ENCODE measurements at places on chromosomes 13 and 19. TPM values are rescaled to one million over a fixed set of nuclear protein-coding genes. Genes with fewer than 3 reads are reported as not detected.

- no peak for DNase-seq
These were observed 144.4 kb upstream of the WASF3 start for GRCh38 chr13:26412936-26413716.

GRCh38 chr19:10333758-10334587, 644 bp upstream of the RAVER1 start:
- no peak for DNase-seq

GRCh38 chr13:112441226-112441625, 65.1 kb downstream of the SPACA7 start:
- DNase-seq = no peak

- DNase-seq = no peak
These were observed at the start of gene ZNF177 for GRCh38 chr19:9362905-9363304. ZNF177 (plus strand) TSS chr19:9363013; CDS start chr19:9378312, 15,299 bp downstream.

DNA sequence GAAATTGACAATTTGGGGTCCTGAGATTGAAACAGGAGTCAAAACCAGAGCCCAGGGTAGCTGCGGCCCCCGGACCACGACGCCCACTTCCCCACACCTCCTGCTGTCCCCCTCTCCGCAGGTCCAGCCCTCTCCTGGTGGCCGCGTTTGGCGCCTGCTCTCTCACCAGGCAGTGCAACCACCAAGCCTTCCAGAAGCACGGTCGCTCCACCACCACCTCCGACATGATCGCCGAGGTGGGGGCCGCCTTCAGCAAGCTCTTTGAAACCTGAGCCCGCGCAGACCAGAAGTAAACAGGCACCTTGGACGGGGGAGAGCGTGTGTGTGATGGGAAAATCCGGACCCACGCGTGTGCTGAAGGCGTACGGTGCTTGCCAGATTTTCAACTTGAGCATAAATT, 22.9 kb downstream of the NAXD start:
- no peak for DNase-seq

ASPDH gene
- total RNA-seq = not detected
